ENCODE measurements at places on chromosomes 1 and 21. TPM values are rescaled to one million over a fixed set of nuclear protein-coding genes. Genes with fewer than 3 reads are reported as not detected.

The LAMC2 gene
- total RNA-seq, result 0.91 TPM

- no peak for DNase-seq
Measured at GRCh38 chr1:208601561-208601960, 357.4 kb upstream of the PLXNA2 start.

The PTCH2 gene
- 1.7 TPM for total RNA-seq

GRCh38 chr1:101112051-101112780 lies 86.6 kb upstream of the DPH5 start:
- DNase-seq, result peak; percentile 81

DNA sequence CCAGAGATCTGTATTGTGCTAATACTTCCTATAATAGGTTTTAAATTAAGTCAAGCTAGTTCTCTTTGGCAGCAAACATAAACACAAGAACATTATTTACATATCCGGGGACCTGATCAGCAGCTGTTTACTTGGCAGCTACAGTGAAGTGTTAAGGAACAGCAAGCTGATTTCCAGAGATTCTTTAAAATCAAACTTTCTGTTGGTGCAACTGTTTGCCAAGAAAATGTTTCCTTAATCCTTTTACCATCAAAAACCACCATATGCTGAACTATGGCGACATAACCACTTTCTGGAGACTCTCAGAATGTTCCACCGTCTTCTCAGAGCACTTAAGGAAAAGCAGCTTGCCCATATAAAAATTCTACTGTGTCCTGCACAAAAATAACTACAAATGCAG lies 107.0 kb upstream of the KRTAP19-8 start:
- no peak for DNase-seq

GRCh38 chr1:155277902-155278688 lies 832 bp downstream of the HCN3 start:
- peak; percentile 90 for DNase-seq

The PLK3 gene
- total RNA-seq, result 28.8 TPM

The PLPP3 gene
- 76.2 TPM for total RNA-seq

DNA sequence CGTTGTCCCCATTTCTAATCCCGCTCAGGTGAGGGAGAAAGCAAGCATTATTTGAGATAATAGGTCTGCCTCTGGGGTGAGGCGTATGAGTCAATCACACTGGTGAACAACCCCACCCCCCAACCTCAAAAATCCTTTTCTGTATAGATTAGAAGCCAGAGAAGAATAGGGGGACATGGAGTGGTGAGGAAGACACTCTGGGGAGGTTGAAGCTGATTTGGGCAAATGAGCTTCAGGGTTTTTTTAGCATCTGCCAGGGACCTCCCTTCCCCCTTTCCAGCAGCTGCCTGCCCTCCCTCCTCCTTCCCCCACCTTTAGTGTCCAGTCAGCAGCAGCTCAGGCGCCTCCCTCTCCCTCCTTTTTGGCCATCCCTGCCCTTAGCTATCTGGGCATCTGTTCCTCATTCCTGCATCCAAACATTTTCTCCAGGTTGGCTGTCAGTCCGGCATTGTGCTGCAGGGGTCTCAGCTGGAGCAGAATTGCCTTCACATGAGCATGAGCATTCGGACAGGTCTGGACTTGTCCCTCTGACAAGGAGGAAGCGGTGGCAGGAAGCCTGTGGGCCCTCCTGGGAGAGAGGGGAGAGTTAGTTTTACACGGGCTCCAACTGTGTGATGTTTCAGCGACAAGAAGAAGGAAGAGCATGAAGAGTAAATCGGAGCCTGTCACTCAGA lies 30.8 kb upstream of the PTGFRN start:
- DNase-seq, result peak; percentile 62

DNA sequence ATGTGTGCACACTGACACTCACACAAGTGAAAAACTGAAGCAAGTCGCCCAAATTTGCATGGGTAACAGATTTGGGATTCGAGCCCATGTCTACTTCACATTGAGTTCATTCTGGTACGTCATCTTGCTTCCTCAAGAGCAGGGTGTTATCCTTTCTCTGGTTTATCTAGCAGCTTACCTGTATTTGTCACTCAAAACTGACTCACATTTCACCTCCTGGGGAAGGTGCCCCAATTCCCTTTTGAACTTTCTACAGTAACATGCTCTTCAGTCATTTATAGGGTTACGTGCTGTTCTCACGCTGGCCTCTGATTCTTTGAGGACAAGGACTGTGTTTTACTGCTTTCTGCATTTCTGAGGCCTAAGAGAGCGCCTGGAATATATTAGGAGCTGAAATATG lies 162.8 kb downstream of the PDE4B start:
- no peak for DNase-seq

GRCh38 chr21:15249285-15249993 lies 184.6 kb upstream of the NRIP1 start:
- DNase-seq, result no peak

- no peak for DNase-seq
Measured at GRCh38 chr1:199295107-199295506, 656.3 kb downstream of the PTPRC start.

GRCh38 chr1:175090780-175091179 lies 23.1 kb downstream of the TNN start:
- DNase-seq, result no peak

GRCh38 chr1:63027176-63027575 lies 243.2 kb downstream of the ATG4C start:
- DNase-seq, result no peak

DNA sequence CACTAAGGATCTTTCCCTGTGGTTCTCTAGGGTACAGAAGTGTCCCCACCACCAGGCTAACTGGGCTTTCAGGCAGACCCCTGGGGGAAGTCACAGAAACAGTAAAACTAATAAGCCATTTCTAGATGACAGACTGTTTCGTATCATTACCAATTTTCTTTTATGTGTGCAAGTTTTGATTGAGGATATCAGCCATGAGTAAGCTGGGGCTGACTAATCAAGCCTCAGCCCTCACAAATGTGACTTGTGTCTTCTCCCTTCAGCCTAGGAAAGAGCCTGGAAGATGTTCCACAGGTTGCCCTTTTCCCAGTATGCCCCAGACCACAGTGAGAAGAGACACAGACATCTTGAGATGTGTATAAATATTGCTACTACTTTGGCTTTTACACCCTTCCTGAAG lies 10.5 kb downstream of the PTGFRN start:
- DNase-seq, result no peak

The KCNT2 gene
- total RNA-seq, result 13.8 TPM

- no peak for DNase-seq
Measured at GRCh38 chr21:20445971-20446370, 552.2 kb upstream of the NCAM2 start.

DNA sequence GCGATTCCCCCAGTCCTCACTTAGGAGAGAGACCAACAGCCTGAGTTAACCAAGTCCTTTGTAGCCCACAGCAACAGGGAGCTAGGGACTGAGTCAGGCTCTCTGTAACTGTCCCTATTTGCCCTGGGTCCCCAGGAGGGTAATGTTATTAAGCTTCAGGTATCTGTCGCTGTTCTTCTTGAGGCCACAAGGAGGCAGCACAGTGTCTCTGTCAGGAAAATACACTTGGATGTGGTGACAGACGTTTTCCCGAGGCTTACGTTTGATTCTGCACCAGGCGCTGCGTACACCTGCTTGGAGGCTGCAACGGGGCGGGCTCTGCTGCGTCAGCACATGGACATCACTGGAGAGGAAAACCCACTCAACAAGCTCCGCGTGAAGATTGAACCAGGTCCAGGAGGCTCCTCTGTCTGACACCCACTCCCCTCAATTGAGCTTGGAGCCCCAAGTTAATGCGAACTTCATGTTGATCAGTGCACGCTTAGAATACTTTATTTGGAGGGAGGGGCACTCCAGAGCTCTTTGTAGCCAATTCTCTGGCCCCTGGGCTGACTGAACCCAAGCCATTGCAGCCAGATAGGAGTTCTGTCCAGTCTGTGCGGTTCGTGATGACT lies 10.7 kb upstream of the ELF3 start:
- DNase-seq, result no peak

GRCh38 chr1:99827970-99828369 lies 22.2 kb upstream of the AGL start:
- no peak for DNase-seq

DNA sequence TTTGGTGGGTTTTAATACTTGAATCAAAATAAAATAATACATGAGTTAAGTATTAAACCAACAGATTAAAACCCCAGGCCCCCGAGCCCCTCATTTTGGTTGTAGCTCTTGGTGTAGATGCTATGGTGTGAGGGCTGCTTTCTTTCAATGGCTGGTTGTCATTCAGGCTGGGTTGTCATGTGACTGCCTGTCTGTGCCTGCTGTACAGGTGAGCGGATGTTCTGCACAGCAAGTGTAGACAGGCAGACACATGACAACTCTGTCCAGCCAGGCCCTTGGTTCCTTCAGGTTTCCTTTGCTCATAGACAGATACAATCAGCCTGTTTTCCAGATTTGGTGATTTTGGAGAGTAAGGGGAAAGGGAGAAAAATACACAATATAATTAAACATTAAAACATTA lies 281.9 kb upstream of the C1orf105 start:
- no peak for DNase-seq

The OR2W3 gene
- 0.42 TPM for total RNA-seq

GRCh38 chr21:45444385-45444784 lies 39.4 kb downstream of the COL18A1 start:
- DNase-seq, result peak; percentile 19

DNA sequence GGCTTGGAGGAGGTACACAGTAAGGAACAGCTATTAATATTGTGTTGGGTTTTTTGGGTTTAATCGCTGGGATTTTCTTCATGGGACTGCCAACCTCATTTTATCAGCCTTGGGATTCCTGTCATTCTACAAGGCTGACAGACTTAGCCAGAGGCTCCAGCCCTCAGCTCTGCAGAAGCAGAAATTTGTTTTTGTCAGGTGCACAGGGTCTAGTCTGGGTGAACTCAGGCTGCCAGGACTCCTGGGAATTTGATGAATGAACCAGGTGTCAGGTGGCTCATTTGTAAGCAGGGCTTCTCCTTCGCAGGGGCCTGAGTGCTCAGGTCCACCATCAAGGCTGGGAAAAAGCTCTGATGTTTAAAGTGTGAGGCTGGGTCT lies 11.5 kb upstream of the ZNF362 start:
- no peak for DNase-seq

DNA sequence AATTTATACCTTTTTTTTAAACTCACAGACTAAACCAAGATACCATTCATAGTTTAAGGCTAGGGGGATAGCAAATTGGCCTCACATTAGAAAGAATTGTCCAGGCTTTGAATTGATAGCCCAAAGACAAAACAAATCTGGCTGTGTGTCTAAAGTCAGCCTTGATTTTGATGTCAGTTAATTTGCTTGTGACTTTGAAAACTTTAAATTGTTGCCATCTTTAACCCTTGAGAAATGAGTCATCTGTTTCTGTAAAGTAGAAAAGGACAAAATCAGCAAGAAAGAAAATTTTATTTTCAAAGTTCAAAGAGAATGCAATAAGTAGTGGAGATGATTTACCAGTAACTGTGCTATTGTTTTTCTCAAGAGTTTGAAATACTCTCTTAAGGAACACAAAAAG lies 184.5 kb downstream of the RGS7 start:
- no peak for DNase-seq

DNA sequence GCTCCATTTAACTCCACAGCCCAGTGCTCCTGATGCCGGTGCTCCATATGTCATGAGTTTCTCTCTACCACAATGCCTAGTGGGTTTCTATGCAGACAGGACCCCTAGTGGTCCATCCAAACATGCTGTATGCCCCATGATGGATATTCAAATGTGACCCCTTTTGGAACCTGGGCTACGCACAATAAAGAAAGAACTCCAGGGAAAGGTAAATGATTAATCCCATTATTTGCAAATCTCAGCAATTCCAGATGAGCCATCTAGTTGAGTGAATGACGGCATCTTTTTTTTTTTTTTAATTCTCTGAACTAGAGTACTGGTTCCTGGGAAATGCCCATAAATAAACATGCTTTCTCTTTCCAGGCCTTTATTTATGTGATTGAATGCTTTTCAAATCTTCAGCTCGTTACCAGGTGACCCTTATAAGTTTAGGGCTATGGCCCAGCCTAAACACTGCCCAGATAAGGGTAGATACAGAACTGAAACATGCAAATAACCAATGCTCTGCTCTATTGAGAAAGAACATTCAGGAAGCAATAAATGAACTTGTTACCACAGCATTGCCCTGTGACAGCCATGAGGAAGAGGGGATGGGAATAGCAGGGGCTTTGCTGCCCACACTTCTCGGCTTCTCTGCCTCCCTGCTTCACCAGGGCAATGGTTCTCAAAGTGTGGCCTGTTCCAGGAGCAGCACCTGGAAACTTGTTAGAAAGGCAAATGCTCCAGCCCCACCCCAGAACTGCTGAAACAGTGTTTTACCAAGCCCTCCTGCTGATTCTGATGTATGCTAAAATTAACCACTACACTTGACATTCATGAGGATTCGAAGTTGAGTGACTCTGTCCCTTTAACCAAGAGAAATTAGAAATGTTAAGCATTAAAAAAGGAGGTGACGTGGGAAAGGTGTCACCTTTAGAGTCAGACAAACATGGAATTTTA lies 151.7 kb downstream of the SEC16B start:
- DNase-seq, result no peak

GRCh38 chr1:100736746-100737145 lies 17.2 kb downstream of the VCAM1 start:
- no peak for DNase-seq

GRCh38 chr1:223837206-223837605 lies 8.5 kb downstream of the TP53BP2 start:
- DNase-seq, result no peak

- DNase-seq, result no peak
Measured at GRCh38 chr1:151134991-151135390, 11.4 kb downstream of the SEMA6C start.

The SYT14 gene
- not detected for total RNA-seq

DNA sequence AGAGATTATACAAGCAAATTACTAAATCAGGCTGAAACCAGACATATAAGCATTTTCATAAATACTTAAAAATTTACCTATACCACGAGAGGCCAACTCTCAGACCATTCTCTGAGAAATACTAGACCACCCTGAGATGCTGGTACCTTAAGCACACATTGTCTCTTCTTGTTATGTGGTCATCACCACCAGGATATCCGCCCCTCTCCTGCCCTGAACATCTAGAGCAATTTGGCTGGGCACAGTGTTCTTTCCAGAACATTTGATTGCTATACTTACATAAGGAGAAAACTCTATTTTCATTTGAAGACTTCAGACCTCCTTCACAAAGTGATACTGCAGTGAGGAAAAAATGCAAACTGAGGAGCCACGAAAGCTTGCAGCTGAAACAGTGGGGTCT lies 36.2 kb upstream of the DUSP10 start:
- no peak for DNase-seq

DNA sequence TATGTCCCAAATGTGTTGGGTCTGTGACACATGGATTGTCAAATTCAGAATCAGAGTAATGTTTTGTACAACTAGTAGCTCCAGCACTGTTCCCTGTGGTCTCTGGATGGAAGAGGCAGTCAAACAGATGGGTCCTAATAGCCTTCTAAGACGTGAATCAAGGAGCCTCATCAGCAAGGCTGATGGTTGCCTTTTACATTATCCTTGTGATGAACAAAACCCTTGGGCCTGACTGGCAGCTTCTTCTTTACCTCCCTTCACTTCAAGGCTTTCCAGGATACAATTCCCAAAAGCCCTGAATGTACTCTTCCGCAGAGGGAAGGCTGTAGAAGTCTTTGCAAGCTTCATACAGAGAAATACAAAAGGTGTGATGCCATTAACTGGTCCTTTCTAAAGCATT lies 633.3 kb downstream of the USP25 start:
- no peak for DNase-seq
